ENCODE measurements at places on chromosomes 4 and X.

DNA sequence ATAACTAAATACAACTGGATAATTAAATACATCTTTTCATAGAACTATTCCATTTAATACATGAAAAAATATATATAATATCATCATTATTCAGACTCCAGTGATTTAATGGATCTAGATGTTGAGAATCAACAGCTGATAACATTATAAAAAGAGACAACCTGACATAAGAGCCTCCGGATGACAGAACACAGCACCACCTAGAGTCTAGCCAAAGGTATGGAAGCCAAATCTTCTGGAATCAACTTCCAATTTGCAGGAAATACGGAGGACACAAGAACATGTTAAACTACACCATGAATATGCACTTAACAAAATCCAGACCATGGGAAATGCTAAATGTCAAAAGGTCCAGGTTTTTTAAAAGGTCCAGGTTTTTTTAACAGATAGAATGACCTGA lies 55.0 kb downstream of the LRBA start:
- DNase-seq, result no peak

DNA sequence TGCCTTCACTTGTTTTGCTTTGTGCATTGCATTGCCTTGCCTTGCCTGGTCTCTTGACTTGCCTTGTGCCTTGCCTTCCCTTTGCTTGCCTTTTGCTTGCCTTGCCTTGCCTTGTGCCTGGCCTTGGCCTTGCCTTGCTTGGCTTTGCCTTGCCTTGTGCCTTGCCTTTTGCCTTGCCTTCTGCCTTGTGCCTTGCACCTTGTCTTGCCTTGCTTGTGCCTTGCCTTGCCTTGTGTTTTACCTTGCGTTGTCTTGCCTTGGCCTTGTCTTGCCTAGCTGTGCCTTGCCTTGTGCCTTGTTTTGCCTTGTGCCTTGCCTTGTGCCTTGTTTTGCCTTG lies 95.3 kb downstream of the TAB3 start:
- DNase-seq, result no peak

DNA sequence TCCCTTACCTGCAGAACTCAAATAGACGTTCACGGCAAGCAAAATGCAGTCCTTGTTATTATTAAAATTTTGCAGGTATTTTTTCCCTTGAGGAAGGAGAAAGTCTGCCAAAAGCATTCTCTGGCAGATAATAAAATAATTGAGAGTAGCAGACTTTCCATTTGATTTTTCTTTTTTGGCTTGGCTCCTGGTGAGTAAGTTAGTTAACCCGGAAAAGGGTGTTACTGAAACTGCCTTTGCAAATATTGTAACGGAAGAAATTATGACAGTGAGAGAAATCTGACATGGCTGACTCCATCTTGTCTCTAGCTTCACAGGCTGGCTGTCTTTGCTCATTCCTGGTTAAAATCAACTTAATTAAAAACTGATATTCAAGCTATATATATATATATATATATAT lies 100.5 kb downstream of the GPR143 start:
- DNase-seq, result no peak

DNA sequence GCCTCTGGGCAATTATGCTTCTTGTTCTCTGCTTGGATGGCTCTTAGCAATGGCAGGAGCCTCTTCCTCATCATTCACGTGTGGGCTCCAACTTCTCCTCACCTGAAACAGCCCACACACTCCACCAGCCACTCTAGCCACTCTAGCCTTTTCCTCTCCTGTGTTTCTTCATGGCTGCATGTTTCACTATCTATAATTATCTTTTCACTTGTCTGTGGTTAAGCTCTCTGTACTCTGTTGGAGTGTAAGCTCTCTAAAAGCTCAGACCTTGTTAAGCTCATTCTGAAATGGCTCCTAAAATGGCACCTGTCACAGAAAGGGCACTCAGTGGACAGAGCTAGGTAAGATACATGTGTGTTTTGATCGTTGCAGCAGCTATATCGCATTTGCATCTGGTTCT lies 80.0 kb downstream of the SH3KBP1 start:
- no peak for DNase-seq

GRCh38 chrX:133989993-133990392 lies 4.6 kb upstream of the GPC3 start:
- DNase-seq, result no peak

DNA sequence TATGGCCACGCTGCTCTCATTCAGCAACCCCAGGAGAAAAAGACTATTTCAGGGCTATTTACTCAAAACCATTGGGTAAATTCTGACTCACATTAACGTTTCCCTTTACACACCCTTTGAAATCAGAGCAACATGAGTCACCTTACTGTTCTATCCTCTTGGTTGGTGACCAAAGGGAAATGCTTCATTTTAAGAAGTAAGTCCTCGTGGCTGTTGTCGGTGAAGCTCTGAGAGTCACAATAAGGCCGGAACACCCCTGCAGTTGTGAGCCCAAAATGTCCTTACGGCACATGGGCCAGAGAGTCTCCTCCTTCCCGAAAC lies 56.3 kb upstream of the SPRY1 start:
- DNase-seq, result no peak

DNA sequence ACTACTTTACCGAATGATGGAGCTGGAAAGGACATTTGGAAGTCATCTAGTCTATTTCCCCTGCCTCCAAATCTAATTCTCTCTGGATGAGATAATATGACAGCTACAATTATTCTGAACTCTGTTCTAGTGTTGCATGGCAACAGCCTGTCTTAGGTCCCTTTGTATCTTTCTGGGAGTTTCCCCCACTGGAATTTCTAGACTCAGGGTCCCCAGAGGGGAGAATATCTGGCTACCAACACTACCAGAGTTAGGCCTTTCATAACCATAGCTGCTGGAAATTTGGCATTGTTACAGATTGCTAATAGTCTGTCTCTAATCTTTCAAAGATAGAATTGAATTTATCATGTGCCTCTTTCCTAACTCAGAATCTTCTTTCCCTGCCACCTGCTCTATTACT lies 4.5 kb downstream of the MSN start:
- no peak for DNase-seq

DNA sequence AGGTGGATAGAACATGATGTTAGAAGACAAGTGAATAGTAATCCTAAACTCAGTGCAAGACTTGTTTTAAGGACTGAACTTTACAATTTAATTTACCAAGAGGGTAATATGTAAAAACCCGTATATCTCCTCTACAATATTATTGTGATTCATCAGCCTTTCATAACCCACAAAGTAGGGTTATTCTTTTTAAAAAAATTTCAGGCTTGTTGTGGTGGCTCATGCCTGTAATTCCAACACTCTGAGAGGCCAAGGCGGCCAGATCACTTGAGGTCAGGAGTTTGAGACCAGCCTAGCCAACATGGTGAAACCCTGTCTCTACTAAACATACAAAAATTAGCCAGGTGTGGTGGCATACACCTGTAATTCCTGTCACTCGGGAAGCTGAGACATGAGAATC lies 7.2 kb downstream of the IBSP start:
- no peak for DNase-seq

DNA sequence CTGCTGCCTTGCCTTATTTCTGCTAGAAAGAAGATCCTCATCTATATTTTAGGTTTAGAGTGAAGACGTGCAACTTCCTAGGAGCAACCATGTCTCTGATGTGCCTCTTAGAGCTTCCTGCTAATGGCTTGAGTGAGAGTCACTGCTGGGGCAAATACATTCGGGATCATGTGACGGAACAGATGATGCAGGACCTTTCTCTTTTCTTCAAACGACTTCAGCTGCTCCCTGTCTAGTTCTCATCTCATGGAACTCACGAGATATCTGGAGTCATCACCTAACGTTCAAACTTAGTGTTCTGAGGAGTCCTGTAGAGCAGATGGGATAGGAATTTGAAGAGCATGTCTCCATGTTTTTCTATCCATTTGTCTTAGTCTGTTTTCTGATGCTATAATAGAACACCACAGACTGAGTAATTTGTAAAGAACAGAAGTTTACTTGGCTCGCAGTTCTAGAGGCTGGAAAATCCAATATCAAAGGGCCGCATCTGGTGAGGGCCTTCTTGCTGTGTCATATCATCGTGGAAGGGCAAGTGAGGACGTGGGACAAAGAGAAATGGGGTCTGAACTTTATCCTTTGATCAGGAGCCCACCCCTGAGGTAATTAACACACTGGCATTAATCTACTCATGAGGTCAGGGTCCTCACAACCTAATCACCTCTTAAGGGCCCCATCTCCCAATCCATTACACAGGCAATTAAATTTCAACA lies 43.5 kb upstream of the SCRG1 start:
- DNase-seq, result no peak

GRCh38 chr4:71254451-71255012 lies 84.3 kb upstream of the SLC4A4 start:
- DNase-seq, result no peak

GRCh38 chr4:134200811-134201215 lies 776 bp downstream of the PABPC4L start:
- DNase-seq, result no peak

- DNase-seq, result no peak
Observed at GRCh38 chrX:30876367-30876766, 12.7 kb downstream of the TAB3 start.

GRCh38 chr4:101304916-101305315 lies 42.4 kb downstream of the PPP3CA start:
- no peak for DNase-seq

GRCh38 chr4:143420227-143420626 lies 83.6 kb downstream of the GAB1 start:
- DNase-seq, result no peak

GRCh38 chr4:25022766-25023165 lies 8.0 kb downstream of the LGI2 start:
- no peak for DNase-seq

- DNase-seq, result no peak
Observed at GRCh38 chr4:20193141-20193936, 58.4 kb upstream of the SLIT2 start.

DNA sequence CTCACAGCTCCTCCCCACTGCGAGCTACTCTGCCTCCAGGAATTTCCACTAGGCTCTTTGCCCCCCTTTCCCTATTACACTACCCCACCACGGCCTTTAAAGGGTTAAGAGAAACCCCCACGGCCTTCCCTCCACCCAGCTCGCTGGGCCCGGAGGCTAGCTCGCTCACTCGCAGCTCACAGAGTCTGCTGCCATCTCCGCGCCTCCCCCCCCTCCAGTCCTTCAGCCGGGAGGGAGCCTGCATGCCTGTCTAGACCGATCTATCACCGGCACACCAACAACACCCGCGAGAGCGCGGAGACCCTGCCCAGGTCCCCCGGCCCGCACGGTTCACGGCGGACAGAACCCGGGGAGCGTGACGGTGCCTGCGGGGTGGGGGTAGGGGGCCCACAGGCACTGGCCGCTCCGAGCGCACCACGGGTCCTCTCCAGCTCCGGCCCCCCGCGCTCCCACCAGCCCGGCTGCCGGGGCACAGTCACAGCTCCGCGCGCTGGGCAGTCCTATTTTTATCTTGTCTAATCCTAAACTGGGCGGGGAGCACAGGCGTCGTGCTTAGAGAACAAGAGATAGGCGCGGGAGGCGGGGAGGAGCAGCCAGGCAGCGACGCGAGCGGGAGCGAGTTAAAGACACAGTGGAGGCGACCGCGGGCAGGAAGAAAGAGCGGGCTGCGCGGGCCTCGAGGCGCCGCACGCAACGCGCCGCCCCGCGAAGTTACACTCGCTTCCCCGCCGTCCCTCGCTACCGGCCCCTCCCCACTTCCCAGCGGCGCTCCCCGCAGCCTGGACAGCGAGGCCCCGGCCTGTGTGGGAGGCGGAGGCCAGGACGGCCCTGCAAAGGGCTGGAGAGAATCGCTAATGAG lies 3.5 kb downstream of the BCOR start:
- no peak for DNase-seq

DNA sequence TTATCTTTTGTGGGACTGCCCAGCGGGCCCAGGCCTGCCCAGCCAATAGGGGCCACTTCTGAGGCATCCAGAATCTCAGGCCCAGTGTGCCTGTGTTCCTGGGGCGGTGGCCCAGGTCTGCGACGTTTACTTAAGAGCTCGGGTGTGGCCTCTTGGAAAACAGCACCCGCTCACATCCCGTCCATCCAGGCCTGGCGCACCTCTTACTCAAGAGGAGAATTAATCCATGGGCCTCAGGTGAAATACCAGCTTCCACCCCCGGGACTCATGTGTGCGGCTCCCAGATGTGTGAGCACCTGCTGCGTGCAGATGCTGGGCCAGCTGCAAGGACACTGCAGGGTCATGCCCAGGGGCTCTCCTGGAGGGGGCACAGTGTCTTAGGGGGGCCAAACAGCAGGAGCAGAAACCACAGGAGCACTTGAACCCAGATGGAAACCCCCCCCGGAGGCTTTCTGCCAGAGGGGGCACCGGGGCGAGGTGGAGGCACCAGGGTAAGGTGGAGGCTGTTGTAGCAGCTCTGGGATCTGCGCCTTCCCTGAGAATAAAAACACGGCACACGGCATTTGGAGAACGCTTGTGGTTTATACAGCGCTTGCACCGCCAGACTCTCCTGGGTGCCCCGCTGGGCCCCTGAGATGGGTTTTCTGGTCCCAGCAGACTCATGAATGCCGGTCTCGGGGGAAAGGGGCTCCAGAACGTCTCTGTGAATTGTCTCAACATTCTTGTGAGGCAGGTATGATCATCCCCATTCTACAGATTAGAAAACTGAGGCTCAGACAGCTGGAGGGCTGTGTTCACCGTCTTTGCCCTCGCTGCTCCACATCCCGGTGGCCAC lies 2.8 kb downstream of the PSAPL1 start:
- DNase-seq, result no peak

DNA sequence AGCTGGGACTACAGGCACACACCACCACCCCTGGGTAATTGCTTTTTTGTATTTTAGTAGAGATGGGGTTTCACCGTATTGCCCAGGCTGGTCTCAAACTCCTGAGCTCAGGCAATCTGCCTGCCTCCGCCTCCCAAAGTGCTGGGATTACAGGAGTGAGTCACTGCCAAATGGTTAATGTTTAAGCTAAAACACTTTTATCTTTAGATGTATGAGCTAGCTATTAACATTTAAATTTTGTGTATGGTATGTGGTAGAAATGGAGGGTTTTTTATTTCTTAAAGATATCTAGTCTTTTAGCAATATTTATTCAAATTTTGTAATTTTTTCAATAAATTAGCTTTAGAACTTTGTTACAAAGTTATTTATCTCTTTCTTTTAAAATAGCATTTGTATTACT lies 1659.8 kb upstream of the ADGRL3 start:
- no peak for DNase-seq

DNA sequence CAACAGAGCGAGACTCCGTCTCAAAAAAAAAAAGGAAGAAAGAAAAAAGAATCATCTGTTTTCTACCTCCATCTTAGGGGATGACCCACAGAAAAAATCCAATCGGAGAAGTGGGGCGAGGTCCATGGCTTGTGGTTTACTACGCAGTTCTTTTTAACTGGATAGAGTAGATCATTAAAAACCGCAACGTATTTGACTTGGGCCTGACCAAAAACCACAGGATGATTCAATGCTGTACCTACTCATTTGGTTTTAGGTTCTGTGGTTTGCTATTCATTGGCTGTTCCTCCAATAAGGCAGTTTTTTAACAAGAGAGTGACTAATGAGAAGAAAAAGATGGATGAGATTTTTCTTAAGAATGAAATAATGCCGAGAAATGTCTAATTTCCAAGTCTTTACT lies 83.7 kb downstream of the FREM3 start:
- no peak for DNase-seq

GRCh38 chrX:140274811-140275525 lies 229.9 kb downstream of the SOX3 start:
- no peak for DNase-seq
